AG04450 (cell line): ENCODE measurements at places on chromosomes 16 and 17. TPM values are rescaled to one million over a fixed set of nuclear protein-coding genes. Genes with fewer than 3 reads are reported as not detected.

GRCh38 chr17:29263916-29264315, 17.3 kb downstream of the CRYBA1 start:
- DNase-seq: no peak

GRCh38 chr17:68719431-68719830, 118.3 kb upstream of the FAM20A start:
- no peak for DNase-seq

GRCh38 chr16:56886296-56886695, 21.3 kb downstream of the SLC12A3 start:
- DNase-seq: no peak

The DPEP1 gene
- polyA plus RNA-seq: not detected in 2 replicates

DNA sequence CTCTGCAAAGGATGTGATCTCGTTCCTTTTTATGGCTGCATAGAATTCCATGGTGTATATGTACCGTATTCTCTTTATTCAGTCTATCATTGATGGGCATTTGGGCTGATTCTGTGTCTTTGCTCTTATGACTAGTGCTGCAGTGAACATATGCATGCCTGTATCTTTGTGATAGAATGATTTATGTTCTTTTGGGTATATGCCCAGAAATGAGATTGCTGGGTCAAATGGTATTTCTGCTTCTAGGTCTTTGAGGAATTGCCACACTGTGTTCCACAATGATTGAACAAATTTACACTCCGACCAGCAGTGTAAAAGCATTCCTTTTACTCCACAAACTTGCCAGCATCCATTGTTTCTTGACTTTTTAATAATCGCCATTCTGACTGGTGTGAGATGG, 60.2 kb upstream of the ADORA2B start:
- DNase-seq: no peak

GRCh38 chr17:66760324-66760723, 74.6 kb upstream of the CACNG5 start:
- DNase-seq: no peak

DNA sequence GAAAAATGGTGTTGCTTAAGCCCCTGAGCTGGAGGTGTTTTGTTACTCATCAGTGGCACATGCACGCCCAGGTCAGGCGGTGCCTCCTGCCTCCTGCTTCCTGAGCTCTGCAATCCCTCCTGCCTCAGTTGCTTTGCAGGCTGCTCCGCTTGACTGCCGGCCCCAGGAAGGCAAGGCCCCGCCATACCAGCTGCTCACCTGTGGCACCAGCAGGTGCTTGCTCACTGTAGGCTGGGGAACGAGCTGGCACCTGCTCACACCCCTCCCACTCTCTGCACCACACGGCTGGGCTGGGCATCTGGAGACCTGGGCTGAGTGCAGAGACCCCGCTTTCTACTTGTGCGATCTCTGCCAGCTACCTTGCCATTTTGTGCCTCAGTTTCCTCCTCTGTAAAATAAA, 200.2 kb downstream of the RBFOX3 start:
- DNase-seq: no peak

The TCAP gene
- 0.09 and 0.12 TPM in 2 replicates for polyA plus RNA-seq

The CLEC18C gene
- not detected in 2 replicates for polyA plus RNA-seq

DNA sequence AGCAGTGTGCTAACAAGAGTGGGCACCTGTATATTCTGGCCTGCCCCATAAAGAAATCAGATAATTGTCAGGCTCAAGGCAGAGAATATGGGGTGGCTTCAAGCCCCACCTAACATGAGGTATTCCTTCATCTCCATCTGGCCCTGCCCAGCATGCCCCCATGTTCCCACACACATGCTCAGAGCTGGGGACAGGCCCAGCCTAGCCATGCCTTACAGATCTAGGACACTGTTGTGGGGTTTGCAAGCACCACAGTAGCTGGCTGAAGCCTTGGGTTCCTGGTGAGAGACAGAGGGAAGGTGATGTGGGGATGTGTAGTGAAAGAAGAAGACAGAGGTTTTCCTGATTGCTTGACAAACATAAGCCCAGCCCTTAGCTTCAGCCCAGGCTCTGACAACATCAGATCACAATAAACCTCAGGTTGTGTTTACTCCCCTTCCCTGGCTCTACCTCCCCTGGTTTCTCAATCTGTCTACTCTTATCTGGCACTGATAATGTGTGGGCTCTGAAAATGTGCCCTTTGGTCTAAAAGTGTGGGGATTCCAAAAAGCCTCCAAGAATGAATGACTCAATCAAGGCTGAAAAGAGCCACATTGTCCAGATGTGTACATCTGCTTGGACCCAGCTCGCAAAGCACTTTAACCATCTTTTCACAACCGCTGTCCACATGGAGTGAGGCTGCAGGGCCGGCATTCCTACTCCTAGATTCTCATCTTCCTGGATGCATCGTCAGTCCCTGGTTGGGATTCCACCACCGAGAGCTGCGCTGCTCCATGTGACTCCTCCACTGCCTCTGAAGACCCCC, 34.4 kb downstream of the CDRT4 start:
- peak; percentile 89 for DNase-seq

DNA sequence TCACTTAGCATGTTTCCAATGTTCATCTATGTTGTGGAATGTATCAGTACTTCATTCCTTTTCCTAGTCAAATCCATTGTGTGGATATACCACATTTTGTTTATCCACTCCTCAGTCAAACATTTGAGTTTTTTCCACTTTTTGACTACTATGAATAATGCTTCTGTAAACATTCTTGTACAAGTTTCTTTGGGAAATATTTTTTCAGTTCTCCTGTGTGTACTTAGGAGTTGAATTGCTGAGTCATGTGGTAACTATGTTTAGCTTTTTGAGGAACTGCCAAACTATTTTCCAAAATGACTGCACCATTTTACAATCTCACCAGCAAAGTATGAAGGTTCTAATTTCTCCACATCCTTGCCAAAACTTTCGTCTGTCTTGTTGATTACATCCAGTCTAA, 223.7 kb upstream of the AXIN2 start:
- peak; percentile 90 for DNase-seq

DNA sequence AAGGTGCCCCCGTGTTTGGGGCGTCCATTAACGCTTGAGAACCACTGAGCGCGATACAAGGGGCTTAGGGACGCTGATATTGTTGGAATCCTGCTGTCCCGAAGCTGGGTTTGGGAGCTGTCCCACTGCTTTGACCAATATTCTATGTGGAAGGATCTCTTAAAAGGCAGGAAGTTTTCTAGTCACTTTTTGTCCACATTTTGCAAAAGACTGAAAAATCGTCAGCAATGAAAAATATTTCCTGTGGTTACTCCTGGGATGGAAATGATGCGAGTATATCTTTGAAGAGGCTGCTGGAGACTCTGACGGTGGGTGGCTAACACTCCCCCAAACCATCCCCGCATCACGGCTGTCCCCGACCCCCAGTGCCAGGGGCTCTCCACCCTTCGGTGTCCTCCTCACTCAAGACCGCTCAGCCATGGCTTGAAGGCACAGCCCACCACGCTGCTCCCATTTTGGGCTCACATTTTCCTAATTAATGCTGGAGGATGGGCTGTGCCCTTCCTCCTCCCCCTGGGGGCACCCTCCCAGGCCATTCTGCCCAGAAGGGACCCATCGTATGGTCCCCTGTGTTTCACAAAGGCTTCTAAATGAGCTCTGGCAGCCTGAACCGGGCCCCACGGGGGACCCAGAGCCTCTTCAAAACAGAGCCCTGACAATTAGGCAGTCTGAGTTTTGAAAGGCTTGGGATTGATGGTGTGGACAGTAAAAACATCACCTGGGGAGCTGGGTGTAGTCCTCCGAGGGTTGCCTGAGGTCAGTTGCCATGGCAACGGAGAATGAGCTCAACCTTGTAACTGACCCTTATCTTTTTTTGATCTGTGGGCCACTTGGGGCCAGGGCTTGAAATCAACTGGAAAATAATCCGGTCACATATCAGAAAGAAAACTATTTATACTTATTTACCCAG, 158.6 kb downstream of the C16orf78 start:
- no peak for DNase-seq

The HSF4 gene
- 0.82 and 1.0 TPM in 2 replicates for polyA plus RNA-seq
